ENCODE measurements at places on chromosomes 6 and 20.

- no peak for DNase-seq
Measured at GRCh38 chr6:160973311-160974250, 18.0 kb upstream of the MAP3K4 start.

GRCh38 chr6:34955442-34955841, 66.4 kb downstream of the ANKS1A start:
- DNase-seq = peak; percentile 51

DNA sequence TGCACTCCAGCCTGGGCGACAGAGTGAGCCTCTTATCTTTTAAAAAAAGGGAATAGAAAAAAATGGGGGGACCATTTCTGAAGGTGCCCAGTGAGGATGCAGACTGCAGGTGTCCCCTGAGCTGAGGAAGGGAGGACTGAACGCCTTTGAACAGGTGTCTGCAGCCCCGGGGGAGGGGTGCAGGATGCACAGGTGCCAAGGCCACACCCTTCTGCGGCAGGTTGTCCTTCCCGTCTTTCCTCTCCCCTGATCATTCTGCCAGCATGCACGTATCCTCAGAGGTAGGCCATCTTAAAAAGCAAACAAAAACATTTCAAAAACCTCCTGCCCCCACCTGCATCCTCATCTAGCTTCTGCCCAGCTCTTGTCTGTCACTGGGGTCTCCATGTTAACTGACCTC, 101.3 kb downstream of the MTHFD1L start:
- DNase-seq = no peak

GRCh38 chr6:153092082-153093013, 38.7 kb downstream of the RGS17 start:
- DNase-seq = no peak
